Lung (tissue), 17 donors: ENCODE measurements at places on chromosomes 7 and 10. TPM values are rescaled to one million over a fixed set of nuclear protein-coding genes. Genes with fewer than 3 reads are reported as not detected.
A peak's percentile ranks its signal among the peaks of the same experiment; 100 is the strongest.

DNA sequence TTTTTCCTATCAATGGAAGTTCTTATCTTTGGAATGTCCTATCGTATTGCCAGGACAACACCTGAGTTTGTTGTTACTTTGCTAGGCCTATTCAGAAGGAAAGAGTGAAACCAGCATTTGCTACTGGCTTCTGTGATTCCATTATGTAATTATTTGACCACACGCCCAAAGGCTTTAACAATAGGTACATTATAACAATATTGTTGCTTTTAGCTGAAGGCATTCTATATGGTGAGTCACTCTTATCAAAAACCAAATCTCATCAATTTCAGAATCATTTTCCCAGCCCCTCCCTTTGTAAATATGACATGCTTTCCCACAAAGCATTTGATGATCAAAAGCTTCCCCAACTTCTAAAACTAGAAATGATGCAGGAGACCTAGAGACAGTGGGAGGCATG, 294.4 kb upstream of the NEBL start:
- no peak overlapping the region for H3K4me3 ChIP-seq
- H3K4me1 ChIP-seq = peaks cover 3% of the 10 kb centered on the region
- no peaks in the 10 kb centered on the region for H3K27me3 ChIP-seq
- H3K27ac ChIP-seq = no peak overlapping the region

DNA sequence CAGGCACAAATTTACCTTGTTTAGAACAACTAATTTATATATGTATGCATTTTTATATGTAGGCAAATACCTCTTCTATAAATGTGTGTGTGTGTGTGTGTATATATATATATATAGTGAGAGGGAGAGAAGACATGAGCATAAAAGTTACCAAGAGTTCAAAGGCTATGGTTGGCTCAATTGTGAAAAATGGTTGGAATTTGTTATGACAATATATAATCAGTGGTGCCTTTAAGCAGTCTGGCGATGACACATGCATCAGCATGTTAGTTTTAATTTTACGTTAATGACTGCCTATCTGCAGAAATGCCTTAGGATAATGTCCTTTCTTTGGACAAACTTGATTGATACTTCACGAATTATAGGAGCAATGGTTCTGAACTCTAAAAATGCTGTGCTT, 980.8 kb upstream of the LRRTM3 start:
- H3K4me1 ChIP-seq = peaks cover 9% of the 10 kb centered on the region
- no peak overlapping the region for H3K4me3 ChIP-seq
- no peak for DNase-seq
- H3K27ac ChIP-seq = no peak overlapping the region

DNA sequence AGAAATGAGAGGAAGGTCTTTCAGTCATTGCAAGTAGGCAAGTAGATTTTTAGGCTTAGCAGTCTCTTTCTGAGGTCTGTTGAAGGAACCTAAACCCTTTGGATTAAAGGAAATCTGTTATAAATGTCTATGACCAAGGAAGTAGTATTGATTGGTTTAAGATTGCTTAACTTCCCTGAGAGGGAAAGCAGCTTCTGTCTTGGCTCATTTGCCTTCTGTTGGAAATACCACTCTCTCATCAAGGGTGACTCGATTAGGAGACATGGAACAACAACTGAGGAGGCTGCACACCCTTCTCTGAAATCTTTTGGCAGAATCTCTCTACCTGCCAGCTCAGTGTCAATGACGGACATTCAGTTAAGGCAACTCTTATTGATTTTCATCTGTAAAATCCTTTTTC, 282.9 kb downstream of the PRKG1 start:
- DNase-seq = no peak
- no peak overlapping the region for H3K27ac ChIP-seq
- no peaks in the 10 kb centered on the region for H3K4me1 ChIP-seq
- H3K36me3 ChIP-seq = no peaks in the 10 kb centered on the region
- no peaks in the 10 kb centered on the region for H3K27me3 ChIP-seq
- no peak overlapping the region for H3K4me3 ChIP-seq

DNA sequence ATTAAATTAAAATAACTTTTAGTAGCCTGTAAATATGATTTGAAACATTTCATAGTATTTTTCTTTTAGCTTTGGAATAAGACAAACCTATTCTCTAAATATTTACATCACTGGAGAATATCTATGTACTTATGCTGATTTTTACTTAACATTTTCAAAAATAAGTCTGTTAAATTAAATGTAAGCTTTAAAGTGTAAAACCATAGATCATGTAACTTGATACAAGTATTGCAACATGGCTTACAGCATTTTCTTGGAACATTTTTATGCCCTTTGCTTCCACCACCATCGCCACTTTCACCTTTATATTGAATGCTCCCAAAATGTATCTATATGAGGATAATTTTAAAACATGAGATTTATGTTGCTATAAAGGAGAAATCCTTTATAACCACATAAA, 427.1 kb downstream of the GFRA1 start:
- no peak overlapping the region for H3K4me3 ChIP-seq
- no peak for DNase-seq
- H3K4me1 ChIP-seq = peaks cover 5% of the 10 kb centered on the region
- H3K36me3 ChIP-seq = no peaks in the 10 kb centered on the region
- H3K27ac ChIP-seq = no peak overlapping the region

EBF3 gene
- not detected for total RNA-seq

GRCh38 chr7:24637706-24638105, 64.5 kb downstream of the PALS2 start:
- no peaks in the 10 kb centered on the region for H3K4me1 ChIP-seq
- no peaks in the 10 kb centered on the region for H3K27me3 ChIP-seq
- no peaks in the 10 kb centered on the region for H3K36me3 ChIP-seq
- H3K27ac ChIP-seq = no peak overlapping the region
- no peak overlapping the region for H3K4me3 ChIP-seq
- DNase-seq = no peak

- DNase-seq = peak; percentile 35
- H3K4me3 ChIP-seq = no peak overlapping the region
- no peak overlapping the region for H3K27ac ChIP-seq
These were observed 2.5 kb upstream of the KPNA7 start for GRCh38 chr7:99210265-99210970.

DNA sequence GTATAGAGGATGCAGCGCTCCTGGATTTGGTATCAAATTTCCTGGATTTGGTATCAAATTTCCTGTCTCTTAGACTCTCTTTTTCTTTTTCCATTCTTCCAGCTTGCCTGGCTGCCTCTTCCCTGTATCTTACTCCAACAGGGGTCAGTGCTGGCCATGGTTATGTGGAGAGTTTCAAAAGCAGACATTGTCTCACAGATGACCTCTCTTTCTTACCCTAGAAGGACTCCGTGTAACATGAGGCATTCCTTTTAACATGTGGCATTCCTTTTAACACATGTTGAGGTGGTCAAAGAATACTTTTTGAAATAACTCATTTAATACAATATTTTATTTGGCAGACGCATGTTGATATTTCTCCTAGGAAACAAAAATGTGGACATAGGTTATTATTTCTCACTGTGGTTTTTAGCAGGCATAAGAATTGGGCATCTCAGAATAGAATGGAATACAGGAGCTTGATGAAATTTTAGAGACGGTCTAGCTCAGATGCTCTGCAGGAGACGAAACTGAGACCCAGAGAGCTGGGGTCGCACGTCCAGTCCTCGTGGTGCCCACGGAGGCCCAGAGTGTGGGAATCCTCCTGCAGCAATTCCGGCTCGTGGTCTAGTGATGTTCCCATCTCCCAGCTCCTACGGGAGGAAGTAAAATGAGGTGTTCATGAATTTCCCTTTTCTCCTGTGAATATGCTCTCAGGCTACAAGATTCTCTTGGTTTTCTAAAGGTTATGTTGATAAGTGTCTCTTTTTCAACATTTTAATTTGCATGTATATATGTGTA, 59.6 kb upstream of the PITRM1 start:
- no peaks in the 10 kb centered on the region for H3K36me3 ChIP-seq
- H3K27me3 ChIP-seq = no peaks in the 10 kb centered on the region
- no peak overlapping the region for H3K4me3 ChIP-seq
- H3K27ac ChIP-seq = no peak overlapping the region

DNA sequence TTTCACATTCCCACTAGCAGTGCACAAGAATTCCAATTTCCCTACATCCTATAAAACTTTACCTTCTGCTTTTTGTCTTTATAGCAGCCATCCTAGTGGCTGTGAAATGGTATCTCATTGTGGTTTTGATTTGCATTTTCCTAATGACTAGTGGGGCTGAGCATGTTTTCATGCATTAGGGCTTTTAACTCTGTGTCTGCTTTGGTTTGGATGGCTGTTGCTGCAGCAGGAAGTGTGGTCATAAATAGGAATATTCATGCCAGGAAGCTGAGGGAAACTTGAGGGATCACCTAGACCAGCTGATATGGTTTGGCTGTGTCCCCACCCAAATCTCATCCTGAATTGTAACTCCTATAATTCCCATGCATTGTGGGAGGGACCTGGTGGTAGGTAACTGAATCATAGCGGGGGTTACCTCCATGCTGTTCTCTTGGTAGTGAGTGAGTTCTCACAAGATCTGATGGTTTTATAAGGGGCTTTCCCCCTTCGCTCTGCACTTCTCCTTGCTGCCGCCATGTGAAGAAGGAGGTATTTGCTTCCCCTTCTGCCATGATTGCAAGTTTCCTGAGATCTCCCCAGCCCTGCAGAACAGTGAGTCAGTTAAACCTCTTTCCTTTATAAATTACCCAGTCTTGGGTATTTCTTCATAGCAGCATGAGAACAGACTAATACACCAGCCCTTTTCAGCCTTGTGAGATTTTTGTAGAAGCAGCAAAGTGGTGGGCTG, 181.8 kb upstream of the PITRM1 start:
- H3K27me3 ChIP-seq = no peaks in the 10 kb centered on the region
- no peaks in the 10 kb centered on the region for H3K4me1 ChIP-seq
- H3K4me3 ChIP-seq = no peak overlapping the region

- no peaks in the 10 kb centered on the region for H3K36me3 ChIP-seq
- no peak for DNase-seq
- H3K27ac ChIP-seq = no peak overlapping the region
- no peak overlapping the region for H3K4me3 ChIP-seq
- H3K27me3 ChIP-seq = no peaks in the 10 kb centered on the region
These were observed 201.1 kb downstream of the BAMBI start for GRCh38 chr10:28878236-28878970.

GRCh38 chr7:34751725-34752643, 94.0 kb downstream of the NPSR1 start:
- no peaks in the 10 kb centered on the region for H3K27me3 ChIP-seq
- H3K27ac ChIP-seq = no peak overlapping the region
- DNase-seq = peak; percentile 50
- no peaks in the 10 kb centered on the region for H3K4me1 ChIP-seq
- H3K36me3 ChIP-seq = no peaks in the 10 kb centered on the region

- H3K4me1 ChIP-seq = no peaks in the 10 kb centered on the region
- no peak overlapping the region for H3K4me3 ChIP-seq
- no peak for DNase-seq
- no peak overlapping the region for H3K27ac ChIP-seq
These were observed 263.4 kb downstream of the NEBL start for GRCh38 chr10:20633714-20634113.
